MCF 10A (cell line): ENCODE measurements at places on chromosomes 6 and 20. TPM values are rescaled to one million over a fixed set of nuclear protein-coding genes. Genes with fewer than 3 reads are reported as not detected.

SLC17A4 gene
- not detected in 2 replicates for total RNA-seq

C6orf118 gene
- not detected in 2 replicates for total RNA-seq

CUL7 gene
- total RNA-seq, result 22.7 and 31.4 TPM in 2 replicates

TSPO2 gene
- total RNA-seq, result not detected in 2 replicates

TGM3 gene
- total RNA-seq, result not detected in 2 replicates

PBOV1 gene
- not detected in 2 replicates for total RNA-seq

GSTA3 gene
- total RNA-seq, result not detected in 2 replicates

RNF39 gene
- total RNA-seq, result 2.3 and 3.6 TPM in 2 replicates

MYCT1 gene
- total RNA-seq, result not detected in 2 replicates

HSP90AB1 gene
- 546 and 577 TPM in 2 replicates for total RNA-seq

TTLL9 gene
- 0.19 TPM in 1 of 2 replicates, not detected in the other for total RNA-seq

TFAP2D gene
- not detected in 2 replicates for total RNA-seq

DACT2 gene
- total RNA-seq, result not detected in 2 replicates

DLL1 gene
- 0.96 and 1.4 TPM in 2 replicates for total RNA-seq

DEK gene
- 118 and 148 TPM in 2 replicates for total RNA-seq

DZANK1 gene
- total RNA-seq, result 2.5 and 3.0 TPM in 2 replicates

MAD2L1BP gene
- total RNA-seq, result 21.2 and 21.6 TPM in 2 replicates

RFX6 gene
- not detected in 2 replicates for total RNA-seq

PPP1R10 gene
- 103 and 209 TPM in 2 replicates for total RNA-seq
